Ecto neural progenitor cell (in vitro differentiated cells): ENCODE measurements at places on chromosomes 13 and 19.

- DNase-seq = no peak
Measured at GRCh38 chr19:29211562-29212355, 1.2 kb downstream of the UQCRFS1 start.

DNA sequence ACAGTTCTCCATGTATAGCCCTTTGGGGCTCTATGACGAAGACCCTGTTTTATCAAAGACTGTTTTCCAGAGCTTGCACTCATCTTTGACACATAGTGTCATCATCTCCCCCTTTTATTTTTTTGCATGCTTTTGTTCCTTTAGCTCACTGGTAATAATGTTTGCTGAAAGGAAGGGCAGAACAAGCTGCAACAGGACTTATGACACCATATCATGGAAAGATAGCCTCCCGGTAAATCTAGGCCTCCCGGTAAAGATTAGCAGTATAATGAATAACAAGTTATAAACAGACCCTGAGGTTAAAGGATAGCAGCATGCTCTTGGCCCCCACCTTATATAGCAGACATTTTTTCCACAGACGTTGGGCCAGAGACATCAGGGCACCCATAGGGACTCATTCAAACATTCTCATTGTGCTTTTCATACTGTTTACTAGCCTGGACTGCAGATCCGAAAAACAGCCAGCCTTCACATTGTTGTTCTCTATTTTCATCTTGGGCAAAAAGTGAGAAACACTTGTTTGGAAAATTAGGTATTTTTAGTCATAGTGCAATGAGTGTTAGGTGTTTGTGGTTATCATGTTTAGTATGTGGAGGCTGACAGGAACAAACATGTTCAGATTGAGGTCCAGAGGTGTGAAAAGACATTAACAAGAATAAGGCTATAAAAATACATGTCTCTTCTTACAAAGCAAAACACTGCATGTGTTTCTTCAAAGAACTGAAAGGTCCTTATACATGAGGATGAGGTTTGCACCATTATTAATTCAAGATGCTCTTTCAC is 136.9 kb upstream of the SPRY2 start:
- DNase-seq = no peak

- no peak for DNase-seq
Measured at GRCh38 chr13:112802802-112803195, 113.0 kb downstream of the ATP11A start.

DNA sequence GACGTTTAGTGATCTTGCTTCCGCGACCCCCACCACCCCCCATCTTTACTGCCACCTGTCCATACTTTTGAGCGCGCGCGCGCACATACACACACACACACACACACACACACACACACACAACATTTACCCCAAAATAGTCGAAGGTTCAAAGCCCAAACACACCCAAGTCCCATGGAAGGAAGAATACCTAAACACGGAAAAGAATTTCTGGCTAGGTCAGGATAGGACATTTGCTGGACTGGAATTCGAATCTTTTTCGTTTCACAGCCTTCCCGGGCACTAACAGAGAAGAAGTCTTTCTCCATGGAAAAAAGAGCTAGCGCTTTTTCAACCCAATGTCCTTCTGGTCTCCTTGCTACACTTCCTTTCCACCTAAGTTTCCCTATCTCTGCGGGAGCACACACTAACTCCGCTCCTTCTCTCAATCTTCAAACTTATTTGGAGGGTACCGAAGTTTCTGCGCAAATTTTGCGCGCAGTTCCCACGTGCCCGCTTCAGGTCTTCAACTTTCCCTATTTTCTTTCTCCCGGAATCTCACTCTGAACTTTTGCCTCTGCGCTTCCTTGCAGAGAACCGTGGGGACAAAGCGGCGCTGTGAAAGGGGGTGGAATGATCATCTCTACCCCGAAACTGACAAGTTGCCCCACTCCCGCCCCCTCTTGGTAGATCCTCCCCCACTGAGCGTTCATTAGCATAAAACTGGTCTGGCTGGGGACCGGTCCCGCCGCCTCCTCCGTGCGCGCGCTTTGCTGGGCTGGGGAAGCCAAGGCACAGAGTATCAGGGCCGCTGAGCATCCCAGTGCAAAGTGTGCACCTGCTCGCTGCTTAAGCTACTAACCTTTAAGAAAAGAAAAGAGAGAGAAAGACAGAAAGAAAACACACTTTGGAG is 2.7 kb downstream of the DACH1 start:
- DNase-seq = peak; percentile 75

DNA sequence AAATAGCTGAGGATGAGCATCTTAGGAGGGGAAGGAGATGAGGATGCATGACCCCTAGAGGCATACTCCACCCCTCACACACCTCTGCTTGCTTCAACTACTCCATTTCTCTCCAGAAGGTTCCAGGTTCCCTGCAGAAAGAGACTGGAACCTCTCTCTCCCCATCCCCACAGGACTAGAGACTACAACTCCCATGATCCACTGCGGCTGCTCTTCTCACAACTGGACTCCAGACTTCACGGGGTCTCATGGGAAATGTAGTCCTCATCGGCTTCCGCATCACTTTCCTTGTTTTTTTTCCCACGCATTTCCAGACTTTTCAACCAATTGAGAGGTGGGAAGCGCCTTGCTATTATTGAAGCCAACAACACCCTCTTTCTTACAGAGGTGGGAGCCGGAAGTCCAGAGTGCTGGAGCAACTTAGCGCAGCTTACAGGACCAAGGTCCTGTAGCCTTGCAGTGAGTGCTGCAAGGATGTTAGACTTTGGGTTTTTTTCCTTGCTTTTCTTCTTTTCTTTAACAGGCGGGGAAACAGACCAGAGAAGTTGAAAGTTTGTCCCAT is 13.9 kb upstream of the CACNG6 start:
- peak; percentile 78 for DNase-seq

GRCh38 chr13:94309576-94309975 is 169.9 kb downstream of the DCT start:
- DNase-seq = no peak

DNA sequence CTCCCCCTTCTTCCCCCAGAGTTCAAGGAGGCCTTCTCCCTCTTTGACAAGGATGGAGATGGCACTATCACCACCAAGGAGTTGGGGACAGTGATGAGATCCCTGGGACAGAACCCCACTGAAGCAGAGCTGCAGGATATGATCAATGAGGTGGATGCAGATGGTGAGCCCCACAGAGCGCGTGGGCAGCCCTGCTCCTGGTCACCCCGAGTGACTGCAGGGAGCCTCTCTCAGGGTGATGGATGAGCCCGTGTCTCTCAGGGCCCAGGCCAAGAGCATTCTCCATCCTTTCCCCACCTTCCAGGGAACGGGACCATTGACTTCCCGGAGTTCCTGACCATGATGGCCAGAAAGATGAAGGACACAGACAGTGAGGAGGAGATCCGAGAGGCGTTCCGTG is 7.0 kb downstream of the CALM3 start:
- no peak for DNase-seq

GRCh38 chr13:94093652-94094315 is 385.7 kb downstream of the DCT start:
- no peak for DNase-seq

GRCh38 chr19:43425567-43426392 is 11.1 kb downstream of the TEX101 start:
- no peak for DNase-seq

DNA sequence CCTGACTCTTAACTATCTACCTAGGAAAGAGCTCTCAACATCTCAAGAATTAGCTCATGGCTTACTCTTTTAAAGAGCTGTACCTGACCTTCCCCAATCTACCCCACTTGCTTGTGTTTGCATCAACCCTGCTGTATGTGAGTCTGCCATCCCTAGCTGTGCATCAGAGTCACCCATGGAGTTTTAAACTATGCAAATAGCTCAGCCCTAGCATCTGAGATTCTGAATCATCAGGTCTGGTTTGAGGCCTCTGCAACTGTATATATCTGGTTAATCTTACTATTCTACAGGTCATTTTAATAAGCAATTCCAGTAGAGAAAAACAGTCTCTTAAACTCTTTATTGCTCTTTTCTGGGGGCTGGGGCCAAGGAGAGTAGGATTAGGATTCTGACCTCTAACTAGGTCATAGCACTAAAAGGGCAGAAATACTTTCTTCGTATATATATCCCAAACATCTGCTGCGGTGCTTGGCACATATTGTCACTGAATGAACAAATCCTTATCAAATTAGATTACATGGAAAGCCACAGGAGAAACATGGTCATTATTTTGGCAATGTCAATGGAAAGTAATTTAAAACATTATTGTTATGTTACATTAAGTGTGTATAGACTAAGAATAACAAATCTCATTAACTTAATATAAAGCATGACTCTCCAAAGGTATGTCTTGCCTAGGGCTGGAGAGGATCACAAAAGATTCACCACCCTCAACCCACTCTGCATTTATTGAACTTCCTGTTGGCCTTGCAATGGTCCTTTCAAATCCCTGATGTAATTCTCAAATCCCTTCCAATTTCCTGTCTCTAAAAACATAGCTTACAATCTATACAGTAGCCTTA is 232.2 kb downstream of the DACH1 start:
- DNase-seq = no peak

DNA sequence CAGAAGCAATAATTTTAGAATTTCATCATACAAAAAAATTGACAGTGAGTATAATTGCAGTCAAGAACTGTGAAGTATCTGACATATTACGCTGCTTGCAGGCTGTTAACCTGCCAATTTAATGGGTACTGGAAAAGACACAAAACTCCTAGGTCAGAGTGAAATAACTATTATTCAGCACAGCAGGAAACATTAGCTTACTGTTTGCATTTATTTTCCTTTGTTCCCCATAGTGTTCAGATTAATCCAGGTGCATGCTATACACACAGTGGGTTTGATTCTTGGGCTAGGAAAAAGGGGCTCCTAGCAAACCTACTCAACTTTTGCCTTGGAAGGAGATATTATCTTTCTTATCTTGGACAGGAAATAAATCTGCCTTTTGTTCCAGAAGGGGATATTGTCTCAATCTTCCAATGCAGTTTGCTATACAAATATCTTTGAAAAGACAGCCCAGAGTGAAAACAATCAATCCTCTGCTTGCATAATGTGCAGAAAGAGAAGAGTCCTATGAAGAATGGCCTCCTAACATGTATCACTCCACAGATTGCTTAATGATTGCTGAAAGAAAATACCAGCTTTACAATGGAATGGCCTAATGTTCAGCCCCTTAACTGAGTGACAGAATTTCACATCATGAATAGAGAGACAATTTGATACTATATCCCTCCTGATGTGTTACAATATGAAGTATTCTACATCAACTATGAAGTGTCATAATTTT is 443.4 kb downstream of the TBC1D4 start:
- no peak for DNase-seq

DNA sequence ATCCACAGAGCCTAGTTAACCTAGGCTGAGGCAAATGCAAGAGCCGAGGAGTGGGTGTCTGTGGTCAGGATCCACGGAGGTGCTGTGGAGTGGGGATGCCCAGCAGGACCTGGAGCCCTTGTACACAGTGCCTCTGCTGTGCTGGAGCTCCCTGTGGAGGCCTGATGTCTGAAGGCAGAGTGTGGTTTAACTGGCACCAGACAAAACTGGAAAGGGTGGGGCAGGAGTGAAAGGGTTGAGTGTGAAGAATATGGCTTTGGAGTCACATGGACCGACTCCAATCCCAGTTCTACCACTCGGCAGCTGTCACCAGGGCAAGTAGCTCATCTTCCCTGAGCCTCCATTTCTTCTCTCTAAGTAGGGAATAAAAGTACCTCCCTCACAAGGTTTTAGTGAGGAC is 60.3 kb upstream of the GPR12 start:
- no peak for DNase-seq
